ENCODE measurements at places on chromosomes 3 and 15.

- no peak for DNase-seq
Measured at GRCh38 chr3:159896543-159896942, 92.1 kb upstream of the IL12A start.

GRCh38 chr15:78565951-78566774, 843 bp downstream of the CHRNA5 start:
- DNase-seq = no peak

DNA sequence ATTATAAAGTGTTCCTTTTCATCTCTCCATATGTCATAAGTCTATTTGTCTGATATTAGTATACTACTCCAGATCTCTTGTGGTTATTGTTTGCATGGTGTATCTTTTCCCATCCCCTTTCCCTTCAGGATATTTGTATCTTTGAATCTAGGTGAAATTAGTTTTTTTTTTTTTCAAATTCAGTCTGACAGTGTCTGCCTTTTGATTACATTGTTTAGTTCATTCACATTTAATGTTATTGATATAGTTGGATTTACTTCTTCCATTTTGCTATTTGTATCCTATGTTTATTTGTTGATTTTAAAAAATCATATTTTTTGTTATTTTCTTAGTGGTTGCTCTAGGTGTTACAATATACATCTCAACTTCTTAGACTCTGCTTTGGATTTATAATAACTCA, 283.0 kb downstream of the CHST2 start:
- no peak for DNase-seq

GRCh38 chr3:151008699-151009098, 36.2 kb upstream of the CLRN1 start:
- no peak for DNase-seq

- peak; percentile 5 for DNase-seq
Measured at GRCh38 chr15:93164409-93164808, 75.4 kb upstream of the RGMA start.

DNA sequence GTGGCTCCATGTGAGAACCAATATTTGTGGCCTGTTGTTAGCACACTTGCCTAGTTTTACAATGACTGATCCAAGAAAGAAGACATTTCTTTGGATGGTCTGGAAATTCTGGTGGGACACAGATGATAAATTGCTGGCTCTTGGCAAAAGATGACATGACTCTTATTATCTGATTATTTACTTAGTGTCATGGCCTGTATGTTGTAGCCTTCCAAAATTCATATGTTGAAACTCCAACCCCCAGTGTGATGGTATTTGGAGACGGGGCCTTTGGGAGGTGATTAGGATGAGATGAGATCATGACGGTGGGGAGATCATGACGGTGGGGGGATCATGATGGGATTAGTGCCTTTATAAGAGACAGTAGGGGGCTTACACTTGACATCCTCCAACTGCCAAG, 30.0 kb upstream of the AKAP13 start:
- no peak for DNase-seq

DNA sequence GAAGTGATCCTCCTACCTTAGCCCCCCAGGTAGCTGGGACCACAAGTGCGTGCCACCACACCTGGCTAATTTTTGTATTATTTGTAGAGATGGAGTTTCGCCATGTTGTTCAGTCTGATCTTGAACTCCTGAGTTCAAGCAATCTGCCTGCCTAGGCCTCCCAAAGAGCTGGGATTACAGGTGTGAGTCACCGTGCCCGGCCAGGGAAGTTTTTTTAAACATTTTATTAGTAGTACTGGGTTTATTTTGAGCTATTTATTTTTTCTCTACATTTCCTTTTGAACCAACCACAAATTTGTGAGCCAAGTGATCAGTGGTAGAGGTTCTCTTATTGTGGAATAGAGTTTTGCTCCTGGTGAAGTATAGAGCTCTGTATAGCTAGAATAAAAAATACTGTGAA, 33.7 kb downstream of the ARMC8 start:
- no peak for DNase-seq

GRCh38 chr3:154729741-154730140, 299.8 kb upstream of the GPR149 start:
- DNase-seq = no peak

GRCh38 chr3:42752441-42752840, 20.6 kb downstream of the CCDC13 start:
- DNase-seq = no peak

DNA sequence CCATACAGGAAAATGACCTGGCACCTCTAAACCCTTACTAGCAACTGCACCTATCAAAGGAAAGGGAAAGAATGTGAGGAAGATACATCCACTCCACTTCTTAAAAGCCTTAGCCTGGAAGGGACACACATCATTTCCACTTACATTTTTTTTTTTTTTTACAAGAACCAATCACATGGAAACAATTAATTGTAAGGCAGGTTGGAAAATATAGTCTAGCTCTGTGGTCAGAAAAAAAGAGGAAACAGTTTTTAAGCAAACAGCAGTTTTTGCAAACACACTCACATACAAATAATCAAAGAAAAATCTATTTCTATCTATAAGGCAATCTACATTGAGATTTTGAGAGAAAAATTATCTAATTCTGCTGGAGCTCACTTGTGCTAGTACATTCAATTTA, 98.9 kb upstream of the SPRED1 start:
- no peak for DNase-seq

GRCh38 chr3:141285570-141285969, 53.9 kb downstream of the PXYLP1 start:
- DNase-seq = no peak

GRCh38 chr3:71130471-71131374, 452.8 kb downstream of the FOXP1 start:
- no peak for DNase-seq

- no peak for DNase-seq
Measured at GRCh38 chr3:4633078-4634004, 140.2 kb downstream of the ITPR1 start.

GRCh38 chr3:194262176-194262924, 88.8 kb downstream of the CPN2 start:
- no peak for DNase-seq

- no peak for DNase-seq
Measured at GRCh38 chr15:98651581-98652220, 3.4 kb downstream of the IGF1R start.

- no peak for DNase-seq
Measured at GRCh38 chr3:168029705-168030104, 66.0 kb downstream of the GOLIM4 start.

DNA sequence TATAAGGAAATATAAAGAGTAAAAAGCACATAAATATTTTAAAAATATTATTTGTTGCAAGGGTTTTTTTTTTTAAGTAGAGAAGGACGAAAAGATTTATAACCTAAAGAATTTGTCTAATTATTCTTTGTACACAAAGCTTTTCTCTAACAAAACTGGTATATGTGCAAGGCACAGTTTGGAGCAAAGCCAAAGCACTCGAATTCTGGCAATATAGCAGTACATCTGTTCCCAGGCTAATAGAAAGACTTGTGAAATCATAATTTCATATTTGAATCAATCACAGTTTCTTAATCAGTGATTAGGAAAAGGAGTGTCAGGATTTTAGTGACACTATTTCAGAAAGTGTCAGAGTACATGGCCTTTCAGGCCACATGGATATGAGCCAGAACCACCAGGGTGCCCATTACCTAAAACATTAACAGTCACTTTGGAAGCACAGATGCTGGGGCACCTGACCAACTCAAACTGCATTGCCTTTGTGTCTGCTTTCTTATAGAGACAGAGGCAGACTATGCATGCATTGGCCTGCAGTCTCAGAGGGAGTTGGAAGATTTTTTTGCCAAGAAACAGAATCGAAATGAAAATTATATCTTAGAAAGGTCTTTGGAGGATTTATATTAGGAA, 651.8 kb upstream of the SGO1 start:
- no peak for DNase-seq

GRCh38 chr3:141278196-141279076, 46.8 kb downstream of the PXYLP1 start:
- DNase-seq = no peak

DNA sequence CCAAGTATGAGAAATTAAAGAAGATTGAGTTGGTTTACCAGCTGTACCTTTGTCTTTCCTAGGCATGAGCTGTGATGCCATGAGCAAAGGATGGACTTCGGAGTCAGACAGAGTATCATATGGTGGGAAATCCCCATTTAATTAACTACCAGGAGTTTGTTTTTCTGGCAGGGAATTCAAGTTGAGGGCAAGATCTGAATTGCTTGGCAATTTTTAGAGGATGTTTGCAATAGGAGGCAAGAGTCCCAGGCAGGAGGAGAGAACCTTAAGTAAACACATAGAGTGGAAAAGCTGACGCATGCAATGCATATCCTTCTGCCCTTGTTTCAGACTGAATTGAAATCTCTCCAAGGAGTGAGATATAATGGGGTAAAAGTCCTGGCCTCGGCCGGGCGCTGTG, 569.7 kb upstream of the MDFIC2 start:
- no peak for DNase-seq

DNA sequence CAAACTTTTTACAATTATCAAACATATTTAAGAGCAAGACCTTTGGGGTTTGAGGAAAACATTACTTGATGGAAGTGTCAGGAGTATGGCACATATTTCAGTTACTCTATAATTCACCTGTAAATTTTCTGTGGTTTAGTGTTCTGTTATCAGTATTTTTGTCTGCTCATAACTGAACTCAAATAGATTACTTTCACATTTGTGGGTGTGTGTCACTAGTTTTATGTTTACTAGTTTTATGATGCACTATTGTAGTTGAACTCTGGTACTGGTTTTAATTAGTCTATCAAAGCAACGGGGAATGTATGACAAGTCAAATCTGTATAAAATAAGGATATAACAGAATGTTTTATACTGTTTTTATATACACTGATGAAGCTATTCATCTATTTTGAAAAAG, 27.2 kb downstream of the OXSM start:
- no peak for DNase-seq

GRCh38 chr3:24773798-24774197, 279.1 kb upstream of the THRB start:
- DNase-seq = no peak
